ENCODE measurements at places on chromosomes 11 and 22.

GRCh38 chr11:36790526-36790925 lies 192.5 kb upstream of the RAG2 start:
- no peak overlapping the region for H3K27ac ChIP-seq
- no peak overlapping the region for H3K4me3 ChIP-seq
- DNase-seq = no peak
- no peaks in the 10 kb centered on the region for H3K27me3 ChIP-seq
- H3K36me3 ChIP-seq = no peaks in the 10 kb centered on the region

- H3K4me1 ChIP-seq = no peaks in the 10 kb centered on the region
- H3K27me3 ChIP-seq = no peaks in the 10 kb centered on the region
- no peak for DNase-seq
- H3K27ac ChIP-seq = no peak overlapping the region
- H3K36me3 ChIP-seq = no peaks in the 10 kb centered on the region
- H3K4me3 ChIP-seq = no peak overlapping the region
These were observed 158.2 kb upstream of the E2F8 start for GRCh38 chr11:19398772-19399527.

- H3K36me3 ChIP-seq = peaks cover 92% of the 10 kb centered on the region
- no peaks in the 10 kb centered on the region for H3K4me1 ChIP-seq
- no peaks in the 10 kb centered on the region for H3K27me3 ChIP-seq
- no peak overlapping the region for H3K27ac ChIP-seq
These were observed 9.1 kb downstream of the SELENOO start for GRCh38 chr22:50209893-50210292.

GRCh38 chr22:38953577-38954413 lies 3.6 kb upstream of the APOBEC3A start:
- peak; percentile 35 for DNase-seq
- peaks cover 58% of the 10 kb centered on the region for H3K4me1 ChIP-seq
- no peaks in the 10 kb centered on the region for H3K36me3 ChIP-seq
- no peak overlapping the region for H3K27ac ChIP-seq
- no peaks in the 10 kb centered on the region for H3K27me3 ChIP-seq

GRCh38 chr22:19853879-19854777 lies 546 bp downstream of the GNB1L start:
- DNase-seq = peak; percentile 22
- no peaks in the 10 kb centered on the region for H3K4me1 ChIP-seq
- peak overlapping the region; percentile 68 for H3K27ac ChIP-seq

DNA sequence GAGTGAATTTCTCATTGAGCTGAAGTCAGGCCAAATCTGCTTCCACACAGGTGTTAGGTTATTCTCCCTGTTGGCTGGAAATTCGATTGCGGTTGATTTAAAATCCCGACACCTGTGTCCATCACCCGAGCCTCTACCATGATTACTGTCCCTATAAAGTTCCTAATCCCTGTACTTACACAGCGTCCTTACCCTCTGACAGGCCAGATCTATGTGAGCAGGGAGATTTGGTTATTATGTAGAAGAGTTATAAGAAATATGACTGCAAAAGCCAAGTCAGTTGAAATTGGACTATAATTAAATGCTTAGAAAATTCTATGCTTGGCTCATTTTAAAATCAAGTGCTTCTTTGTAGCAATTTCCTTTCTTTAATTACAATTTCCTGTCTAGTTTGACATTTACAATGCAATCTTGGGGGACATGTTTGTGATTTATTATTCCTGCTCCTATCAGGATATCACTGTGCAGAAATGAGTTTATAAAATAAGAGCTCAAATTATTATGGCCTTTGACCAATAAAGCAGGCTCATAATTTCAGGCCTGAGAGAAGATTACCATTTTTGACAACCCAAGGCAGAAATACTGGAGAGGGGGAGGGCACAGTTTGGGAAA lies 32.5 kb upstream of the LMO1 start:
- H3K4me1 ChIP-seq = no peaks in the 10 kb centered on the region
- DNase-seq = no peak
- H3K27me3 ChIP-seq = no peaks in the 10 kb centered on the region
- no peak overlapping the region for H3K4me3 ChIP-seq
